ENCODE measurements at places on chromosomes 2 and 18.

DNA sequence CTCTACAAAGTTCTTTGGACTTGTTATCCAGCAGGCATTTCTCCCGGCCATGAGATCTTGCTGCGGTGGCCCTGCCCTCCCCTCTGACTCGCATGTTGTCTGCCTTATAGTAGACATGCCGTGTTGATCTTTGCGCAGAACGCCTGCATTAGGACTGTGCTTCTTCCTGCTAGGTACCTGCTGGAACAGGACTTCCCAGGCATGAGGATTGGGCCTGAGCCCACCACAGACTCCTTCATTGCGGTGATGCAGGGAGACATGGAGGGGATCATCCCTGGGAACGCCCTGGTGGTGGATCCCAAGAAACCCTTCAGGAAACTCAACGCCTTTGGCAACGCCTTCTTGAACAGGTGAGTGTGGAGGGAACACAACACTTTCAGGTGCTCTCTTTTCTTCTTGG, 10.1 kb downstream of the EHD3 start:
- DNase-seq: no peak

- DNase-seq: peak; percentile 4
Measured at GRCh38 chr18:35778850-35779627, 193.4 kb upstream of the RMP24 start.

GRCh38 chr2:113089916-113090315, 22.1 kb downstream of the IL1F10 start:
- DNase-seq: no peak

DNA sequence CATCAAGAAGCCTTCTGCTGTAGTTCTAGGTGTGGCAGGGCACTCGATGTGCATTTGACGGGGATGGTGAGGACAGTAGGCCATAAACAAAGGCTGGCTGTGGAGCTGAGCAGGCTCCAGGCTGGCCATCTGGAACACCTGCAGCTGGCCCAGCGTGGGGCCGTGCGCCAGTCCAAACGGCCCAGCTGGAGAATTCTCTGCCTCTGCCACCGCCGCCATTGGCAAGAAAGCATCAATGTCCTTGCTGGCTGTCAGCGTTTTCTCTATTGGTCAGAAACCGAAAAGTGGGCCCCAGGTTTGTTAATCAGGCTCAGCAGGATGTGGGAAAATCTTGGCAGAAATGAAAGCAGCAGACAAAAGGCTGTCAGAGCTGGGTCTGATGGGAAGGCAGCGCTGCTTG, 24.0 kb upstream of the CTIF start:
- DNase-seq: no peak

GRCh38 chr2:210356944-210357343, 42.0 kb upstream of the MYL1 start:
- peak; percentile 14 for DNase-seq

DNA sequence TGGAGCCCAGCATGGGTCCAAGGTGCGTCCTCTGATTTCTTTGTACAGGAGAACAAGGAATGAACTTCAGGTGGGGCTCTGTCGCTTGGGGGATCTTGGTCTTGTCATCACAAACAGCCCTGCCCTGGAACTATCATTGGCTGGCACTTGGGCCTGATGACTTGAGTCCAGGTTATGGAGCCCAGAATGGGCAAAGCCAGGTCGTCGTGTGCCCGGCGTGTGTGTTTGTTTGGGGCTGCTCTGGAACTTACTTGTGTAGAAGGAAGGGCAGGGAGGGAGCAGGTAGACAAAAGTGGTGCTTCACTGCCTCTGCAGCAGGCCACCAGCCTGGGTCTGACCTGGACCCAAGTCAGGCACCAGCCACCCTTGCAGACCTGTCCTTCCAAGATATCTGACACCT, 306.3 kb upstream of the HS6ST1 start:
- no peak for DNase-seq

DNA sequence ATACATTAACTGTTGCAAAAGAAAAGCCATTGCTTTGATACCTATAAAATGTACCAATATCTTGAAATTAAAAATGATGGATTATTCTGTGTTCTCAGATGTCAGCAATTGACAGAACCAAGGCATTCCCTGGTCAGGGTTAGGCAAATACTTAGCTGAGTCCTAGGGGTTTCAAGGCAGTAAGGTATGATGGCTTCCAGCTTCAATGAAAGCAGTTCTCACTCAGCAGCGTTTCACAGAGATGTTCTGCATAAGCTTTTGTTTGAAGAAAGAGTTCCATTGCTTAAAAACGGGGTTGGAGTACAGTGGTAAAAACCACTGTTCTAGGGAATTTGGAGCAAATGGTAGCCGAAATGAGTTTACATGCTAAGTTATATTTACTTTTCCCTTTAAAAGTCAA, 17.0 kb upstream of the KANSL1L start:
- peak; percentile 40 for DNase-seq

DNA sequence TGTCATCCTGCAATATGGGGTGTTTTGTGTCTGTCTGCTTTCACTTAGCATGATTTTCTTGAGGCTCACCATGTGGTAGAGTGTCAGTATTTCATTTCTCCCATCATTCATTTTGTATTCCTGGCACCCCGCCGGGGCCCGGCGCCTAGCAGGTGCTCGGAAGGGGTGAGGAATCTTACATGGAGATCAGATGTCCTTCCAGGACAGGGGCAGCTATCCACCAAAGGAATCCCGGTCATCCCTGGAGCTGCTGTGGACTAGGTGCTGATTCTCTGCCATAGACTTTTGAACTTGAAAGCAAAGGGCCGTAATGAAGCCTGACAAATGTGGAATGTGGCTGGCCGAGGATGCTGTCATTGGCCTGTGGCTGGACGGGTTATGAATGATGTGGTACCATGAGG, 2.4 kb downstream of the PRELID3A start:
- DNase-seq: no peak

- peak; percentile 14 for DNase-seq
Measured at GRCh38 chr2:200288670-200289429, 17.6 kb upstream of the SPATS2L start.

DNA sequence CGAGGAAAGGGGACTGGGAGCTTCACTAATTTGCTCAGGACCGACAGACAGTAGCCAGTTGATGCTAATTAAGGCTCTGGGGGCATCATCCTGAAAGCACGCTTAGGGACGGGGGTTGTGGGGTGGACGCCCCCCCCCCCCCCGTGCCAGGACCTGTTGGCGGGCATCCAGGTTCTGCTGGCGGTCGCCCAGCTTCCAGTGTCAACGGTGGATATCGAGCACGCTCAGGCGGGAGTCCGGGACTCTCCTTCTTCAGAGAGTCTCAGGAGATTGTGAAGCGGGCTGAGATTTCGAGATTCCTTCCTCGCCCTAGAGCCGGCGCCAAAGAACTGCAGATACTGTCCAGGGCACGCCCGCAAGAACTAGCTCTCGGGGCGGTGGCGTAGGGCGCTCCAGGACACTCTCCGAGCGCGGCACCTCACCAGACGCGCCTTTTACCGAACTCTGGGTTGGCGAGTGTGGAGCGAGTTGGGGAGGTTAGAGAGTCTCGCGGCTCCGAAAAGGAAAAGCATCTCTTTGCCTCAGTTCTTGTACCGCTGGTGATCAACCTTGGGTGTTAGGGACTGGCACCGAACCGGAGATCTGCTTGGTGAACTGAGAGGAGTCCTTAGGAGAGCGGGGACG, 5.6 kb downstream of the RAX start:
- peak; percentile 29 for DNase-seq

DNA sequence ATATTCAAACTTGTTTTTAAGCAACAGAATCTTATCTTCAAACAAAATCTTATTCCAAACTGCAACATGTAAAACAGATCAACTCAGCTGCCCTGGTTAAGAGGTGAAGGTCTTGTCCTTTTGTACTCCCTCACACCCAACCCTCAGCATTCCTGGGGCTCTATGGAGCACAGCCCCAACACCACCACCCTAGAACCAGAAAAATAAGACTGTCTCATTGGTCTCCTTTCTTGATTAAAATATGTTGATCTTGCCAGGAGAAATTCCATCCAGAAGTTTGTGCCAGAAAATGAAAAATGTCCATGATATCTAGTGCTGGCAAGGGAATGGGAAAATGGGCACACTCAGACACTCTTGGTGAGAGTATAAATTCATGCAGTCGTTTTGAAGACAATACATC, 62.1 kb upstream of the TMEM17 start:
- DNase-seq: no peak

- no peak for DNase-seq
Measured at GRCh38 chr2:96819128-96819875, 3.2 kb downstream of the CNNM3 start.
